HCEC 1CT (cell line): ENCODE measurements at places on chromosomes 1 and 21.

- DNase-seq, result no peak
Observed at GRCh38 chr1:22913421-22914141, 59.1 kb downstream of the LACTBL1 start.

- DNase-seq, result no peak
Observed at GRCh38 chr1:14897997-14898645, 255.4 kb upstream of the TMEM51 start.

- DNase-seq, result peak; percentile 73
Observed at GRCh38 chr1:16371725-16372124, 4.7 kb downstream of the SZRD1 start.

DNA sequence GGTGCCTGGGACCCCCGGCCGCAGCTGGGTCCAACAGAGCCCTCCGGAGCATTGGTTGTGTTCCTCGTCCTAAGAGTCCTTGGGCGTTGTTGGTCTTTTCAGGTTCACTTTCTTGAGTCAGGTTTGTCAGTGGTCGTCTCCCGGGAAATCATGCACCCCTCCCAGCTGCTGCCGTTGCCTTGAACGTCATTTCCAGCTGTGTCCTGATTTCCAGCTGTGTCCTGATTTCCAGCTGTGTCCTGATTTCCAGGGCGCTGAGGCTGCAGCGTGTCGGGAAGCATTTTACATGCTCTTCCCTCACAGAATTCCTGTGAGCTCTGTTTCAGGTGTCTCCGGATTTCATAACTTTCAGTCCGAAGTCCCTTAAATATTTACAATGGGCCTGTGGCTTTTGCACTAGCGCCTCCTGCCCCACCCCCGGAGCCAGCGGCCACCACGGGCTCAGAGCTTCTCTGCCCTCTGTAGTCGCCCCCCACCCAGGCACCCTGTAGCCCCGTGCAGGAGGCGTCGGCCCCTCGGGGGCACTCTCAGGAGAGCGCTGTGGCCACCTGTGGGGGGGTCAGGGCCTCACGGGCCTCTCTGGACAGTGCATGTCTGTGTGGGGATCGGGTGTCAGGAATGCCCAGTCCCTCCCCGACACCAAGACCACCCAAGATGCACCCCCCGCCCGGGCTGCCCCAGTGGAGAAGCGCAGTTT, 66.7 kb downstream of the COL18A1 start:
- DNase-seq, result no peak

GRCh38 chr1:209416039-209416438, 167.5 kb upstream of the CAMK1G start:
- DNase-seq, result peak; percentile 51

GRCh38 chr1:42006836-42007235, 88.1 kb upstream of the HIVEP3 start:
- no peak for DNase-seq

DNA sequence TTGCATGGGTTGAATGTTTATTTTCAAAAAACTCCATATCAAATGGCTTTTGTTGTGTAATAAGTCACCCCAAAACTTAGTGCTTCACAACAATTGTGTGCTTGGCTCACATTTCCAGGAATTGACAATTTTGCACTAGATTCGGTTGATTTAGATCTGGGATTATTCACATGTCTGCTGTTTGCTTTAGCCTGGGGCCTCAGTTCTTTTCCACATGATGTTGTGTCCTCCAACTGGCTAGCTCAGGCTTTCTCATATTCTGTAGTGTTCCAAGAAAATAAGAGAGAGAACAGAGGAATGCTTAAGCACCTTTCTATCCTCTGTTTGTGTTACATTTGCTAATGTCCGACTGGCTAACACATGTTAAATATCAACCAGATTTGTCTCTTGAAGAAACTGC, 281.5 kb upstream of the ADGRL4 start:
- DNase-seq, result no peak

DNA sequence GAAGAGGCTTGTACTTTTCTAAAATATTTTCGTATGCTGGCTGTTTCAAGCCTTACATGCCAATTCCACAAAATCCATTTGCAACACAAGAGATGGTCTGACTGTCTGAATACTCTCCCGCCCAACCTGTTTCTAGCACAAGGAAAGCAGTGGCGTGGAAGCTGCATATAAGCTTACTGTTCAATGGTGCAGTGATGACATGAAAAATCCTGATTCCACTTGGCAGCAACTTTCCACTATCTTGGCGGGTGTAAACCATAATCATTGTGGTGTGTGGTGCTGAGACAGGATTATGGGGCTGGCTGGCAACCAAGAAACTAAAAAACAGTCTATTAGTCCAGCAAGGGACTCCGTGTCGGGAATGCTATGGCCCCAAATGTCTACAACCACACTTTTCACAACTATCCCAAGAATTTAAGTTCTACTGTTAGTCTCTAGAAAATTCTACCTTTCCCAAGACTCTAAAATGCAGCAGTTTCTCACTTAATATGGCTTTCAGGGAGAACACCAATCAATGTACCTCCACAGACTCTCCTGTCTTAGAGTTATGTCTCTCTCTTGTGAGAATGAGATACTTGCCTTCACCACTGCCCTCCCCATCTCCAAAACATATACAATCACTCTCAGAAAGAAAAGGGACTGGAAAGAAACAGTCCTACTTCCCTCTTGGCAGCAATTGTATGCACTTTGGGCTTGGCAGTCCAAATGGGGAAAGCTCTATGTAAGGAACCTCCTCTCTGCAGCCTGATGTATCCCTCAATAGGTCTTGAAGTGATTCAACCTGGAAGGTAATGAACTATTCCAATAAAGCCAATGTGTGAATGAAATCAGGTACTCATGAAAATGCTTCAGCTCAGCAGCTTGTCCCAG, 9.5 kb downstream of the COLGALT2 start:
- no peak for DNase-seq

DNA sequence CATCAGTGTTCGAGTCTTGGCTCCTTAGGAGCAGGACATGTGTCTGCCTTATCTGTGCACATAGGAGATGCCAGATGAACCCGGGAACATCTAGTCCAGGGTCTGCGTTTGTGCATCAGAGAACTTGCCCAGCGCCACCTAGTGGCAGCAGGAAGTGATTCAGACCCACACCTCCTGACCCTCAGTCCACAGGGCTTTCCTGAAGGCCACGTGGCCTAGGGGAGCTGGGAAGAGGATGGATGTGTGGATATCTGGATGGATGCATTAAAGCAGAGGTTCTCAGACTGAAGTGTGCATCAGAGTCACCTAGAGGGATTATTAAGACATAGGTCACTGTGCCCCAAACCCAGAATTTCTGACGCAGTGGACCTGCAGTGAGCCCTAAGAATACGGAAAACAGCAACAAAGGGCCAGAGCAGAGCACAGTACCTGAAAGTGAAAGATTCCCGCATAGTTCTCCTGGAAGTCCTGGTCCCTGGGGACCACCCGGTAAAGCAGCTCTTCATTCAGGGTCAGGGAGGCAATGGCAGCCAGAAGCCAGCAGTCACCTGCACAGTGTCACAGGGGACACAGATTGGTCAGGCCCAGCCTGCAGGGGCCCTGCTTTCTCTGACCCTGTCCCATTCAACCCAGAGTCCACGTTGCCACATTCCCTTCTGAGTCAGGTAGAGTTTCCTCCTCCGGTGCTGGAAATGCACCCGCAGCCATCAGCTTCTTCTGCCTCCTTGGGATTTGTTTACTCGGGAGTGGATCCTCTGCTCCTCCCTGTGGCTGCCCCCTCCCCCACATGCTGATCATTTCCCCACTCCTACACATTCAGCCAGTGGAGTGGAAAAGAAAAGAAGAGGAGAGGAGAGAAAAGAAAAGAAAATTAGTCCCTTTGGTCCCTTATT, 37.0 kb downstream of the CAPN8 start:
- DNase-seq, result peak; percentile 34

GRCh38 chr1:107110326-107110725, 30.5 kb upstream of the NTNG1 start:
- DNase-seq, result peak; percentile 12

GRCh38 chr1:167084757-167085156, 5.4 kb downstream of the GPA33 start:
- DNase-seq, result no peak

DNA sequence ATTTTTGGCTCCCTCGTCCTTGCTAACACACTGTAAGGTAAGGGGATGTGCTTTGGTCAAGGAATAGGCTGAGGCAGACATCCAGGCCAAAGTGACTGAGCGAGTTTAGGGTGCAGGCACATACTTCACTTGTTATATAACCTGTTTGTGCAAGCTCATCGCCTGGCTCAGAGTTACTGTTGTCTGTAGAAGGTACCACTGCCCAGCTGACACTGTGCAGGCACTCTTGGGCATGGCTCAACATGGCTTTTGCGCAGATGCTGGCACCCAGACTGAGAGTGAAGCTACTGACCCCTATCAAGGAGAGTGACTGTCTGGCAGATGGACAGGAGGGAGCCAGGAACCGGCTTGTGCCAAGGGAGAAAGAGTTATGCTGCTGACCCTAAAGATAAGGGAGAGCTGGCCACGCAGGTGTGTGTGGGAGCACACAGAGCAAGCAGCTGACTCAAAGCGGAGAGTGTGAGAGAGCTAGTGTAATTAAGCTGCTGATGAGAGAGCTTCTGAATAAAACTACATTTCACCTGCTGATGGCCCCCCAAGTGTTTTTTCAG, 307.3 kb upstream of the USP24 start:
- no peak for DNase-seq

DNA sequence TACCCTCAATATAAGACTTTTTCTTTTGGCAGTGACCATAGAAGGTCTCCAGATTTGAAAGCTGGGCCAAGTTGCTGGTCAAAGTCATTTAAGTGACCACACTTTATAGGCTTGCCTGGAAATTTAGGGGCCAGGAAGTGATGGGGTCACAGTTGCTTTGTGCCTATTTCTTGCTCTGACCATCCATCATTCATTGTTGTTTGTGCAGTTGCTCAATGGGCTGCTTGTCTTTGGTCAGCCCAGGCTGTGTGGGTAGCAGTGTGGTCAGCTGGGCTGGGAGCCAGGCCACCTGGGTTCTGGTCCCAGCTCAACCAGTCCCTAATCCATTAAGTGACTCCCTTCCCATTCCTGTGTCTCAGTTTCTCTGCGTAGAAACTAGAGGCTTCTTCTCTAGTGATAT, 2.1 kb upstream of the OTUD7B start:
- no peak for DNase-seq

DNA sequence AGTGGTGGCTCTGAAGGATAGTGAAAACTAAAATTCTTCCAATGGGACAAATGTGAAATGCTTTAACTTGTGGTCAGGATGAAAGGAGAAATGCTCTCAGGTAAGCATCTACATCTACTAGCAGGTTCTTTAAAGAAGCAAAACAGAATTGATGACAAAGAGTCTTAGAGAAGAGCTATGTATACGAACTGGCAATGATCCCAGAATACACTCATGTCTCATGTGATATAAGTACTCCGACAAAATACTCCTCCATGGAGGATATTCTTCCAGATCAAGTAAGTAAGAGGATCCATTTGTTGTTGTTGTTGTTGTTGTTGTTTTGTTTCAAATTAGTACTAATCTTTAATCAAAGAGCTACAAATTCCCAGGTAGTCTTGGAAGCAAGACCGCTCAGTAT, 174.0 kb upstream of the ATP1B1 start:
- DNase-seq, result peak; percentile 61

DNA sequence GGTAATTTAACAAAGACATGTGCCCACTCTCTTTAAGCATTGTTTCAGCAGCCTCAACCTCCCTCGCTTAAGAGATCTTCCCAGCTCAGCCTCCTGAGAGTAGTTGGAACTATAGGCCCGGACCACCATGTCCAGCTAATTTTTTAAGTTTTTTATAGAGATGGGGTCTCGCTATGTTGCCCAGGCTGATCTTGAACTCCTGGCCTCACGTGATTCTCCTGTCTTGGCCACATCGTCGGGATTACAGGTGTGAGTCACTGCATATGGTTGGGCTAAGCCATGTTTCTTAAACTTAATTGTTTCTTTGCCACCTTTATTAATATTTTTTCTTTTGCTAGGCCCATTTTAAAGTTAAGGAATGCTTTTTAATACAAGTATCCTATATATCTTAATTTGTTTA, 18.6 kb upstream of the AGPAT3 start:
- DNase-seq, result no peak

- no peak for DNase-seq
Observed at GRCh38 chr1:45355683-45356082, 15.4 kb upstream of the MUTYH start.

GRCh38 chr21:14690886-14691285, 144.8 kb upstream of the SAMSN1 start:
- no peak for DNase-seq

- no peak for DNase-seq
Observed at GRCh38 chr21:19256934-19257660, 853.5 kb upstream of the TMPRSS15 start.

GRCh38 chr1:164858096-164858632, 299.2 kb downstream of the PBX1 start:
- DNase-seq, result no peak

DNA sequence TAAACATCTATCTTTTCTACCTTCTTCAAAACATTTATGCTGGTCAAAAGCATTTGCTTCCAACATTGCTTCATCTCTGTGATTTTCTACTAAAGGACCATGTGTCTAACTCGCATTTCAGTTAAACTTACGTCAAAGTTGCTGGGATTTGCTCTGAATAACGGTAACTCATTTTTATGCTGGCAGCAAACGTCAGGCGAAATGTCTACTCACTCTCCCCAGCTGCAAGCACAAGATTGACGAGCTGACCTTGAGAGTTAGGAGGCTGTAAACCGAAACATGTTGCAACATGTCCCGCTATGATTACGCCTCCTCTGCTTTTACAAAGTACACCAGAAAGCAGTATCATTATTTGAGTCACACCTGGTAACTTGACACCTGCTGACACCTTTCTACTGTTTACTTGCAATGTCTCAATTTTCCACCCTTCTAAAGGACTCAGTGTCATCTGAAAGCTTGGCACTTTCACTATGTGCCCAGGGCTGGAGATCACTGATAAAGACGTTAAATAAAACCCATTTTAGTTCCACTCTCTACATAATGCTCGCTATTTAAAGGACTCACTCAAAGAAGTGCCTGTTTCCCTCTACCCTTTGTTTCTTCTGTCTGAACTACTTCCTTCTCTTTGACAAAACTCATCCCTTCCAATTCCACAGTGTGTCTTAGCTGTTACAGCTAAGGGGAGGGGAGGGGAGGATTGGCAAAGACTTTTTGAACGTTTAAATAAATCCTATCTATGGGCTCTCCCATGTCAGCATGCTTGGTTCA, 111.9 kb downstream of the PTPN14 start:
- no peak for DNase-seq

GRCh38 chr21:36330904-36331303, 10.9 kb downstream of the MORC3 start:
- DNase-seq, result peak; percentile 39

DNA sequence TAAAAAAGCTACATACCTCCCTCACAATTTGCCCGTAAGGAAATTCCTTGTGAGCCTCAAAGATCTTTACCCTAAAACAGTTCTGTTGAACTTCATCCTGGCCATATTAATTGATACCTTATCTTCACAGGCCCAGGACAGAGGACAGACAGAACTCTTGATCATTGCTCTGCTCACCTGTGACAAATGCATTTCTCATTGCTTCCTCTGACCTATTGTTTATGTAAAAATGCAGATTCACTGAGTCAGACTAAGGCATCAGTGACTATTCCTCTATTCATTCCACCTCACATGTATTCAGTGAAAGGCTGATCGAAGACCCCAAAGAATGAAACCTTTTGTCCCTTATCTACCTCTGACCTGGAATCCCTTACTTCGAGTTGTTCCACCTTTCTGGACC, 61.0 kb downstream of the BACH1 start:
- DNase-seq, result peak; percentile 40
